NT2/D1 (cell line): ENCODE measurements at places on chromosomes 7 and 10.

- DNase-seq: no peak
Observed at GRCh38 chr10:60312818-60313588, 76.7 kb downstream of the ANK3 start.

GRCh38 chr7:2520131-2520760 lies 672 bp downstream of the LFNG start:
- DNase-seq: no peak

DNA sequence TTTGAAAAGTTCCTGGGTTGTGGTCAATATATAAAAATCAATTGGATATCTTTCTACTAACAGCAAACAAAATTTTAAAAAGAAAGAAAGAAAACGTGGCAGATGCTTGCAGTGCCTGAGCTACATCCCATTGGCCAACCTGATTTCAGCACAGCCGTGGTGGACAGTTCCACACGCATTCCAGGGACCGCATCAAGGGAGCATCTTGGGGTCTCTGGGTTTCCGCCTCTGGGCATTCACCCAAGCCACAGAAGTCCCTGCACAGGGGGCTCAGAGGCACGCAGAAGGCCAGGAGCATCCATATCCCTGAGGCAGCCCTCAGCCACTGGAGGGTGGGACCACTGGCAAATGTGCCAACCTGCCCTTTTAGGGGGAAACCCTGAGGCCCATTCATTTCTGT lies 254.5 kb upstream of the RNF32 start:
- DNase-seq: peak; percentile 44

DNA sequence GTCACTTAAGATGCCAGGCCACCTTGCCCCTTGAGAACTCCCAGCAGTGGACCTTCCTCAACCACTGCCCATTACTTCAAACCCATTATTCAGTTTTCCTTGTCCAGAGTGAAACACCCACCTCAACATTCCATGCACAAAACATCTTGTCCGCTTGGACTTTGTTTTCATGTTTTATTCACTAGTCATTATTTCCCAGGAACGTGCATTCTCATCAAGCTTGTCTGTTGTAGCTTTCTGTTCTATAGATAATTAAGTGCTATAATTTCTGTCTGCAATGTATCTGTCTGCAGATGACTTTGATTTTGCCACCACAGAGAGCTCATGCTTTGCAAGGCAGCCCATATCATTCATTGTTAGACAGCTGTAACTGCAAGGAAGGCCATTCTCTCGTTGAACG lies 117.4 kb downstream of the RAB18 start:
- DNase-seq: no peak

DNA sequence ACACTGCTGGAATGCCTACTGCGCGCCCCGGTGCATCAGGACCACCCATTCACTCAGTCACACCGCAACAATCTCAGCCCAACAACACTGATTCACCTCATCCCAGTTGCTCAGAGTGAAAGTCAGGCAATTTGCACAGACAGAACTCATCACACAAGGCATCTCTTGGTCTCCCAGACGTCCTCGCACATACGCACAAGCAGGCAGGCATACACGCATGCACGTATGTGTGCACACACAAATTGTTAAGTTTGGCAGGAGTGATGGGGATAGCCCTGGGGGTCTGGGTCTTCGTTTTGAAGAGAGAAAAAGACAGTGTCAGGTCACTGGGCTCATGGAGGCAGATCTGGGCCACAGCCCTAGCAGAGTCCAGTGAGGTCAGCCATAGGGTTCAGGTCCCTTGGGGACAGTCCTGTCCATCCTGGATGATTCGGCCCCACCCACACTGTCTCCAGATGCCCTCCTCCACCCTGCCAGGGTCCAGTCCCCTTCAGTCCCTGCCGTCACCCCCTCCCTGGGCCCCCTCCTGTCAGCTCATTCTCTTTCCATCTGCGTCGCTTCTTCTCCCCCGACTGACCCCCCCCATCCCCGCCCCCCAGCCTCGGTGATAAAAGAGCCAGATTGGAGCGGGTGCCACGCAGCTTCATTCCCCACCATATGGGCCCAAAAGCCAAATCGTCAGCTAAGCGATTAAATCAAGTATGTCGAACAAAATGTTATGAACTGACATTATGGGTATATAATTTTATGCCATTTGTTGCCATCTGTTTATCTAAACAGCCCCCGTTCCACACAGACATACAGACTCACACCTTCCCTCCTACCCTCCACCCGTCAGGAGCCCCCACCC lies 48.5 kb upstream of the SLF2 start:
- DNase-seq: no peak

GRCh38 chr7:78450706-78451105 lies 652.1 kb downstream of the PHTF2 start:
- DNase-seq: no peak

- no peak for DNase-seq
Observed at GRCh38 chr7:29208410-29209250, 14.1 kb downstream of the CHN2 start.

- peak; percentile 18 for DNase-seq
Observed at GRCh38 chr10:18238870-18239485, 98.8 kb downstream of the CACNB2 start.

GRCh38 chr7:79182283-79182682 lies 271.2 kb downstream of the MAGI2 start:
- DNase-seq: no peak

DNA sequence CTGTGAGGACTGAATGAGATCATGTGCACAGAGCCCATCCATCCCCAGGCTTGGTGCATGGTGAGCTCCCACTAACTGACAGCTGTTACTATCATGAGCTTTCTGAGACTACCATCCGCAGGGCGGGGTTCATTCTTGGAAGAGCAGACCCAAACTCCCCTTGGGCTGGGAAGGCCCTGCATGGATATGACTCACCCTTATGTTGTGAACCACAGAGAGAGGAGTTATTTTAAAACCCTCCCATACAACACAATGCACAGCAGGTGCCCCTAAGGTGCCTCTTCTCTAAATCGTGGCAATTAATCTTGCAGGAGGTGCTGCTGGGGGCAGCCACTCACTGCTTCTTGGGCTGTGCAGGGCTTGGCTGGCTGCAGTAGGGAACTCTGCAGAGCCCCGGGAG lies 219.1 kb downstream of the GFRA1 start:
- no peak for DNase-seq

DNA sequence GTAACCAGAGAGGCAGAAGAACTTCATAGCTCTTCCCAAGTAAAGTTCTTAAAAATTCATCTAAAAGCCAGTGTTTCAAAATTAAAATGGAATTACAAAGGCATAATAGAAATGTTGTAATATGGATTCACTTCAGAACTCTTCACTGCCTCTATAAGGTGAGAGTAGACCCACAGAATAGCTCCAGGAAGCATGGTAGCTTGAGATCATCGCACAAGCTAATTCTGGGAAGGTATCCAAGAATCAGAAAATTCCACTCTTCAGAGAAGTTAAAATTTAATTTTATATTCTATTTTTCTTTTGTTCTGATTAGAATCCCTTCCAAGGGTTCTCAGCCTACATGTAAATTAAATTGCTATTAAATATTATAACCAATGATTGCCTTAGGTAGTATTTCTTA lies 1.5 kb upstream of the DHX32 start:
- DNase-seq: no peak

DNA sequence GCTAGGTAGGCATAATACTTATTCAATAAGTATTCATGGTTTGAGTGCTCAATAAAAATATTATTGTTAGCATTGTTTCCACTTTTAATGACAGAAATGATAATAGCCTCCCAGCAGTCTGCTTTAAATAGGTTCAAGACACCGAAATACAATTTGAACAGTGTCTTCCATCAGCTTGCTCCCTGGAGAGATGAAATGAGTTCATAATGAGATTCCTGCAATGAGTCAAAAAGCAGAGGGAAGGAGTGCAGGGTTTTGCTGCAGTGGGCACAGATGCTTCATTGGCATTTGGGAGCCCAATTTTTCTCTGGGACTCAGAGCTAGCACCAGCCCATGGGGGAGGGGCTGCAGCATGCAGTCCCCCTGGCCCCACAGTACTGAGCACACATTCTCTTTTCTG lies 32.6 kb upstream of the CHCHD3 start:
- no peak for DNase-seq
